ENCODE measurements at places on chromosomes 1 and 21. TPM values are rescaled to one million over a fixed set of nuclear protein-coding genes. Genes with fewer than 3 reads are reported as not detected.

The ALPL gene
- 2.5 TPM for total RNA-seq

The PAX7 gene
- not detected for total RNA-seq

The GJA8 gene
- total RNA-seq: not detected

The RYR2 gene
- total RNA-seq: 61.7 TPM

The RGS13 gene
- not detected for total RNA-seq

The GBP5 gene
- not detected for total RNA-seq

The NID1 gene
- total RNA-seq: 12.2 TPM

The MLLT11 gene
- total RNA-seq: 72.9 TPM

The SYT11 gene
- 174 TPM for total RNA-seq

The PDZK1IP1 gene
- total RNA-seq: not detected

The CRB1 gene
- 58.2 TPM for total RNA-seq

The MX2 gene
- total RNA-seq: 0.31 TPM

All from parietal lobe (tissue), 2 donors.